ENCODE measurements at places on chromosomes 4 and X. TPM values are rescaled to one million over a fixed set of nuclear protein-coding genes. Genes with fewer than 3 reads are reported as not detected.
A peak's percentile ranks its signal among the peaks of the same experiment; 100 is the strongest.

DNA sequence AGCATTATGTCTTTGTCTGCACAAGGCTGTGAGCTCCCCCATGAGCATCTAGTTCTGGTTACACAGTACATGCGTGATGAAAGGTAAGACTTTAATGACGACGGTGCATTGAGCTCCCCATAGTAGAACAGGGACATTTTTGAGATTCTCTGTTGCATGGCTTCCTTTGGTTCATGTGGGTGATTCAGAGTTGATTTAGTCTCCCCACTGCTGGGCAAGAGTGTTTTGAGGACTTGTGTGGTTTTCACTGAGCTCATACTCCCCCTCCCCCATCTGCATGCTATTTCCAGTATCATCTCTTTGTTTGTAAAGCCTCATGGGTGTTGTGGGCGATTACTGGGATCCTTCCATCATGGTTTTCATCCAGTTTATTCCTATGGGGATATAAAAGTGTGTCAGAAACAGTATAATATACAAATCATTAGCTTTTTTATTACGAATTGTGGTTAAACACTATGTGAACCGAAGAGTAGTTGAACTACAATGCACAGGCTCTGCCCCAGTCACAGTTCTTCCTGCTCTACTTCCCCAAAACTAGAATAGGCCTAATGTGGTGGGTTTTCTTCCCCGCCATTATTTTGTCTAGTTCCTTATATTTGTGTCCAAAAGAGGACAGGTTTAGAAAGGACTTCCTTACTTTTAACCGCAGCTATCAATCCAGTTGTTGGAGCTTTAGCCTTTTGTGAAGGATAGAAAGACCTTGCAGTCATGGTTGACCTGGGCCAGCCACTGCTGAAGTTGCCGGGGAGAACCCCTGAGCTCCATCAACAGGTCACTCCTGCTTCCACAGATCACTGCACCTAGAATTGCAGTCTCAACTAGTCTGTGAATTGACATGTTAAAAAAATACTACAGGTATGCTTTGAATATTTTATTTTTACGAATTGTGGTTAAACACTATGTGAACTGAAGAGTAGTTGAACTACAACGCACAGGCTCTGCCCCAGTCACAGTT is 30.4 kb downstream of the KIT start:
- no peaks in the 10 kb centered on the region for H3K36me3 ChIP-seq
- no peak for DNase-seq
- H3K27ac ChIP-seq, result no peak overlapping the region
- H3K4me3 ChIP-seq, result no peak overlapping the region

DNA sequence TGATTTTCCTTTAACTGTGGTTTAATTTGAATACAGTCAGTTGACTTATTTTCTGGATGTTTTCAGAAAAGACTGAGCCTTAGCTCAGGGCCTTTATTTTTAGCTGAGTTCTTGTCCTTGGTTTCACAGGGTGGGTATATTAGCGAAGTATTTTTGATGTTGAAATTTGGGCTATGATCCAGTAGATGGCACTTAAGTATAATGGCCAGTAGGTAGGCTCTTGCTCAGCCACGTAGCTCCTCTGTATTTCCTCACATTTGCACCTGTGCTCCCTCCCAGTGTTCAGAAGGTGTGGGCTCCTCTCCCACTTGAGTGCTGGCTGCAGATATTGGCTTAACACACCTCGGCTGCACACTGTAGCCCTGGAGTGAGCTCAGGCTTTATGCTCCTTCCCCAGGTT is 549.9 kb upstream of the AMOT start:
- H3K27me3 ChIP-seq, result no peaks in the 10 kb centered on the region
- H3K4me1 ChIP-seq, result no peaks in the 10 kb centered on the region
- no peak overlapping the region for H3K4me3 ChIP-seq

GRCh38 chrX:38898261-38898660 is 97.0 kb downstream of the MID1IP1 start:
- H3K4me3 ChIP-seq, result no peak overlapping the region
- no peaks in the 10 kb centered on the region for H3K27me3 ChIP-seq
- H3K27ac ChIP-seq, result no peak overlapping the region
- H3K4me1 ChIP-seq, result no peaks in the 10 kb centered on the region

DNA sequence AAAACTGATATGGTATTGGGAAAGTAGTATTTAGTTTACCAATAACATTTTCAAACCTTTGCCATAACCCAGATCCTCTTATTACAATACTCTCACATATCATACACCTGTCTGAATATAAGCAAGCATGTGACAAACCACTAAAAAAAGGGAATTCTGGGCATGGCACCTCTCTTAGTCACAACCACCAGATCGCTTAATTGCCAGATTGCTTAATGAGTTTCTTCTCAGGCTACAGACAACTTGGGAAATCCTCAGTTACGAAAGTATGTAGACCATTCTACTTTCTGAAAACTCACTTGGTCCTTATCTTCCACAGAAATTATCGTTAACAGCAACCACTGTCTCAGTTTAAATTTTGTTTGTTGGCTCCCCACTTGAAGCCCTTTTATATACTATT is 2.1 kb downstream of the NAF1 start:
- no peak for DNase-seq
- H3K4me3 ChIP-seq, result peak overlapping the region; percentile 71
- H3K4me1 ChIP-seq, result peaks cover 27% of the 10 kb centered on the region
- H3K36me3 ChIP-seq, result peaks cover 25% of the 10 kb centered on the region

GRCh38 chrX:16199343-16199742 is 32.1 kb downstream of the MAGEB17 start:
- no peak overlapping the region for H3K4me3 ChIP-seq
- H3K27me3 ChIP-seq, result no peaks in the 10 kb centered on the region
- H3K27ac ChIP-seq, result no peak overlapping the region
- no peaks in the 10 kb centered on the region for H3K36me3 ChIP-seq
- no peaks in the 10 kb centered on the region for H3K4me1 ChIP-seq
- DNase-seq, result no peak

FMR1 gene
- 5.9 TPM for total RNA-seq

KIT gene
- total RNA-seq, result 2.3 TPM

CXCL11 gene
- total RNA-seq, result not detected

PHOX2B gene
- total RNA-seq, result not detected
